ENCODE measurements at places on chromosomes 2 and 18. TPM values are rescaled to one million over a fixed set of nuclear protein-coding genes. Genes with fewer than 3 reads are reported as not detected.

GLI2 gene
- total RNA-seq: 0.70 TPM

ZBTB7C gene
- total RNA-seq: 0.39 TPM

MYOM1 gene
- 0.41 TPM for total RNA-seq

GALNT3 gene
- 17.2 TPM for total RNA-seq

- peaks cover 10% of the 10 kb centered on the region for H3K4me1 ChIP-seq
- no peak overlapping the region for H3K4me3 ChIP-seq
- H3K36me3 ChIP-seq: no peaks in the 10 kb centered on the region
- DNase-seq: no peak
- H3K27me3 ChIP-seq: no peaks in the 10 kb centered on the region
Measured at GRCh38 chr2:207260947-207261346, 95.2 kb upstream of the KLF7 start.

DNA sequence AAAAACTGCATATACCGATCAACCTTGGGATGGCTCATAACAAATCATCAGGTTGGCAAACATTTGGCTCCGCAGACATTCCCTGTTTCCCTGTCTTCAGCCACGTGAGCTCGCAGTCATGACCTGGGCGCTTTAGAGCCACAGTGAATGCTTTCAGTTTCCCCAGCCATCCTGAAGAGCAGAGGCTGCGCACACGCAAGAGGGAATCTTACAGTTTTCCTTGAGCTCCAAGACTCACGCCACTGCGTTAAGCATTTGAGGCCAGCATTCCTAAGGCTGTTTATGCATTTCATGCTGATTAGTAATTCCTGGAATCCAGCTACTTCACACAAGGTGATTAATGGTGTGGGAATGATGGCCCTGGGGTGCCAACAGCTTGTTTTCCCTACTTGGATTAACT lies 95.1 kb downstream of the MTCL1 start:
- no peaks in the 10 kb centered on the region for H3K36me3 ChIP-seq
- H3K27ac ChIP-seq: no peak overlapping the region
- peaks cover 22% of the 10 kb centered on the region for H3K4me1 ChIP-seq
- DNase-seq: no peak
- no peaks in the 10 kb centered on the region for H3K27me3 ChIP-seq
- H3K4me3 ChIP-seq: no peak overlapping the region

- no peaks in the 10 kb centered on the region for H3K4me1 ChIP-seq
- no peak overlapping the region for H3K4me3 ChIP-seq
- H3K27ac ChIP-seq: no peak overlapping the region
- no peak for DNase-seq
Measured at GRCh38 chr18:69795791-69796190, 151.9 kb downstream of the CD226 start.

GRCh38 chr2:99150706-99151105 lies 4.0 kb downstream of the TSGA10 start:
- no peak for DNase-seq
- H3K27ac ChIP-seq: no peak overlapping the region
- H3K36me3 ChIP-seq: no peaks in the 10 kb centered on the region
- H3K27me3 ChIP-seq: no peaks in the 10 kb centered on the region
